ENCODE measurements at places on chromosomes 11 and 22. TPM values are rescaled to one million over a fixed set of nuclear protein-coding genes. Genes with fewer than 3 reads are reported as not detected.

TMEM109 gene
- 21.4 TPM for total RNA-seq

SLC29A2 gene
- total RNA-seq: 0.85 TPM

GDPD5 gene
- 3.6 TPM for total RNA-seq

OR8A1 gene
- total RNA-seq: not detected

P4HA3 gene
- total RNA-seq: 47.9 TPM

TUB gene
- total RNA-seq: 4.8 TPM

MS4A4A gene
- total RNA-seq: not detected

RRM1 gene
- total RNA-seq: 68.8 TPM

CABP2 gene
- not detected for total RNA-seq

SCYL1 gene
- 138 TPM for total RNA-seq

PUS3 gene
- 13.4 TPM for total RNA-seq

MYO18B gene
- total RNA-seq: under 0.01 TPM

UBQLN3 gene
- total RNA-seq: not detected

TSGA10IP gene
- total RNA-seq: not detected

TREH gene
- not detected for total RNA-seq

TRIM49 gene
- total RNA-seq: not detected

MRGPRX4 gene
- not detected for total RNA-seq

OR4C6 gene
- not detected for total RNA-seq

TEX12 gene
- not detected for total RNA-seq

SNRPD3 gene
- total RNA-seq: 132 TPM

MS4A6A gene
- not detected for total RNA-seq

MYOD1 gene
- total RNA-seq: not detected

GGTLC2 gene
- total RNA-seq: not detected

ZNF143 gene
- total RNA-seq: 36.4 TPM

OR5A1 gene
- not detected for total RNA-seq

KBTBD3 gene
- 1.3 TPM for total RNA-seq

HEPHL1 gene
- total RNA-seq: not detected

PGA5 gene
- not detected for total RNA-seq

CPT1B gene
- 3.9 TPM for total RNA-seq

VPREB1 gene
- total RNA-seq: not detected

NOX4 gene
- 3.6 TPM for total RNA-seq

PKNOX2 gene
- 0.38 TPM for total RNA-seq

RFPL2 gene
- not detected for total RNA-seq

CHKB gene
- total RNA-seq: 14.0 TPM

DEPDC7 gene
- 5.1 TPM for total RNA-seq

SLC22A9 gene
- not detected for total RNA-seq

OR6M1 gene
- not detected for total RNA-seq

BBOX1 gene
- 0.19 TPM for total RNA-seq

OR8G5 gene
- total RNA-seq: not detected

CLDN5 gene
- 2.8 TPM for total RNA-seq

SCGB1D2 gene
- not detected for total RNA-seq

LGALS12 gene
- total RNA-seq: not detected

APOL3 gene
- 22.0 TPM for total RNA-seq

NLRP10 gene
- total RNA-seq: 9.0 TPM

MMP12 gene
- not detected for total RNA-seq

PRG3 gene
- not detected for total RNA-seq

SLC22A12 gene
- not detected for total RNA-seq

RASD2 gene
- total RNA-seq: 0.56 TPM

CBLIF gene
- not detected for total RNA-seq

WNT11 gene
- 0.85 TPM for total RNA-seq

GSTT2 gene
- 0.56 TPM for total RNA-seq

FGF3 gene
- total RNA-seq: not detected

GLYATL1 gene
- 0.56 TPM for total RNA-seq

HBD gene
- total RNA-seq: 0.19 TPM

POU2AF3 gene
- total RNA-seq: not detected

Data from regular cardiac myocyte (primary cell).